ENCODE measurements at places on chromosomes 13 and 19.

DNA sequence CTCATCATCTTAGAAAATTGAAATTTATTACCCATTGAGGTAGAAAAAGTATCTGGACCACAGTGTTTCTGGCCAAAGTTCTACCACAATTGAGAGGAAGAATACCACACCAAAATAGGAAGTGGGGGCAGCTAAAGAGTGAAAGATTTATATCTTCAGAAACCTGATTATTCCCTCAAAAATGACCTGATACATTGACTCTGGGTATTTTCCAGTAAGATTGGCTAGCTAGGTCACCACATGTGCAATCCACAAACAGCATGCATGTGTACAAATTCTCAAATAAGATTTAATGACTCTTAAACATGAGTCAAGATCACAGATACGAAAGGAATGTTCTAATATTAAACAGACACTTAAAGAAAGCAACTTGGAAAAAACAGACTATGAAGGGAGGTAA lies 1516.2 kb upstream of the PCDH20 start:
- DNase-seq: no peak

DNA sequence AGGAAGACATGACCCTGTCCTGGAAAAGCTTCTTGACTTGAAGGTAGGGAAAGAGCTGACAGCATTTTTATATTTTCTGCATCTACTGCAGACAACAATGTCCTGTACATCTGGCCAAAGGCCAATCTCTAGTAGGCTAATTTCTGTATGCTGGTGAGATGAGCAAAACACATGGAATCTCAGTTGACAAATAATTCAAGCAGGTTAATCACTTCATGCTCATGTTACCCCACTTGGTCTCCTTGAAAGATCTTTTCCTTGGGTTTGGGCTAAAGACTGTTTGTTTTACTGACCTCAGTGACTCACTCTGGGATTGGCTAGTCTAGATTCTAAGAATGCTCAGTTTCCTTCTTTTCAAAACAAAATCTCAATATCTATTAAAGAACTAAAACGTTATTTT lies 298.8 kb downstream of the LMO7 start:
- no peak for DNase-seq

GRCh38 chr13:25429466-25429865 lies 57.7 kb downstream of the ATP8A2 start:
- no peak for DNase-seq

GRCh38 chr13:26300140-26300539 lies 46.2 kb downstream of the CDK8 start:
- DNase-seq: no peak

DNA sequence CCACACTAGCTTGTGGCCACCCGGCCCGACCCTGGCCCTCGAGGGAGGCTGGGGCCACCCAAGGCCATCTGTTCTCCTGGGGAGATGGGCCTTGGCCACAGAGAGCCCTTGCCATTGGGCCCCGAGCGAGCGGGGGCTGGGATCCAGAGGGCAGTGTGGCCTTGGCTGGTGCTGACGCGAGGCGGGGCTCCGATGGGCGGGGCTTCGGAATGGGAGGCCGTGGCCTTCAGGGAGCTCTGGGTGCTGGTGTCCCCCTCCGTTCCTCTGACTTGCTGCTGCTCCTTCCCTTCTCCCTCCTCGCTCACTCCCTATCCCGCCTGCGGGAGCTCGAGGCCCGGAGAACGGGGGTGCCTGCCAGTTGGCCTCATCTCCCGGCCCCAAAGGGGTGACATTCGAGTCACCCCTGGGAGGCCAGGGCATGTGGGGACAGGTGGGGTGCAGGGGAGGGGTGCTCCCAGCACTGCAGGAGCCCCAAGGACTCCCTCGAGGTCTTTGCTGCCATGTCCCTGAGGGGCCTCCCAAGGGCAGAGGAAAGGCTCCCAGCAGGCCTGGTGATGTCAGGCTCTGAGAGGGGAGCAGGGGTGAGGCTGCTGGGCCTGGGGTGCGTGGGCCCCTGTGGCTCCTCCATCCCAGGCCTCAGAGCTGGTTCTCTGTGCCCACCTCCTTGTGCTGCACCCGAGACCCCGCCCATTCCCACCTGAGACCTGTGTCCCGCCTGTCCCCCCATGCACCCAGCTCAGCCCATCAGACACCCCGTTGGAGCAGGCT lies 4.2 kb downstream of the NCLN start:
- no peak for DNase-seq

Measured in CD4-positive, alpha-beta T cell treated with Interleukin-6 for 4 hours (primary cell).